Lower lobe of right lung (tissue), 2 donors: ENCODE measurements at places on chromosomes 7 and 10.

DNA sequence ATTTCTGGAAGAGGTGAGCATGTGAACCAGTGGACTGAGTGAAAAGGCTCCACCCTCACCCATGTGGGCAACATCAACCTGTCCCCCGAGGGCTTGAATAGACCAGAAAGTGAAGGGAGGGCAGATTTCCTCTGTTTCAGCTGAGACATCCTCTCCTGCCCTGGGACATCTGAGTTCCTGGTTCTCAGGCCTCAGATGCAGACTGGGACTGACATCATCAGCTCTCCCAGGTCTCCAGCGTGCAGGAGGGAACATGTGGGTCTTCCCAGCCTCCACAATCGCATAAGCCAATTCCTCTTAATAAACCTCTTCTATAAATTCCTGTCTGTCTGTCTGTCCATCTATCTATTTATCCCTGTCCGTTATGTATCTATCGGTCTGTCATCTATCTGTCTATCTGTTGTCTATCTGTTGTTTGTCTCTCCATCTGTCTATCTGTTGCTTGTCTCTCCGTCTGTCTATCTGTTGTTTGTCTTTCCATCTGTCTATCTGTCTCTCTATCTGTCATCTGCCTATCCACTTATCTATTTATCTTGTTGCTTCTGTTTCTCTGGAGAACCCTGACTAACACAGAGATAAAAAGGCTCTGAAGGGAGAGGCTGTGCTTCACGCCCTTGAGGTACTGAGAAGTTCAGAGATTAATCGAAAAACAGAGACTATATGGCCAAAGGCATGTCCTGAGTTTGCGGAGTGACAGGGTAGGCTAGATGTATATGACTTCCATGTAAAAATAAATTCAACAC lies 140.3 kb upstream of the PFKP start:
- DNase-seq = no peak

DNA sequence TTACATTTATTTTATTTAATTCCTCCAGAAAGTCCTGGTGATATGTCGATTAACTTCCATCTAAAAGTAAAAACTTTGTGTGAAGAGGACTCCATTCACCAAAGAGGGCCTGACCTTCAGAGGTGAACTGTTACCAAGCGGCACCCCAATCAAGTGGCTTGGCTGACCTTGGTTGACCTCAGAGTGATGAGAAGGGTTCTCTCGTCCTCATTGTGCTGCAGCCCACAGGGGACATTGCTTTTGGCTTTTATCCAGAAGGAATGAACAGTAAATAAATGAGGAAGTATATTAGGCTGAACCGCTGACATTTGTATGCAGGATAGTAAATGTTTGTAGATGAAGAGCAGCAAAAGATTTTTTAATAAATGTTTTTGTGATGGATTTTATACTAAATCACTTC lies 172.4 kb upstream of the MKI67 start:
- DNase-seq = no peak

- DNase-seq = peak; percentile 81
Observed at GRCh38 chr7:106057962-106058927, 53.9 kb downstream of the SYPL1 start.

- DNase-seq = no peak
Observed at GRCh38 chr7:21967598-21968003, 21.9 kb upstream of the CDCA7L start.

GRCh38 chr7:8070451-8071180 lies 102.0 kb downstream of the GLCCI1 start:
- no peak for DNase-seq

DNA sequence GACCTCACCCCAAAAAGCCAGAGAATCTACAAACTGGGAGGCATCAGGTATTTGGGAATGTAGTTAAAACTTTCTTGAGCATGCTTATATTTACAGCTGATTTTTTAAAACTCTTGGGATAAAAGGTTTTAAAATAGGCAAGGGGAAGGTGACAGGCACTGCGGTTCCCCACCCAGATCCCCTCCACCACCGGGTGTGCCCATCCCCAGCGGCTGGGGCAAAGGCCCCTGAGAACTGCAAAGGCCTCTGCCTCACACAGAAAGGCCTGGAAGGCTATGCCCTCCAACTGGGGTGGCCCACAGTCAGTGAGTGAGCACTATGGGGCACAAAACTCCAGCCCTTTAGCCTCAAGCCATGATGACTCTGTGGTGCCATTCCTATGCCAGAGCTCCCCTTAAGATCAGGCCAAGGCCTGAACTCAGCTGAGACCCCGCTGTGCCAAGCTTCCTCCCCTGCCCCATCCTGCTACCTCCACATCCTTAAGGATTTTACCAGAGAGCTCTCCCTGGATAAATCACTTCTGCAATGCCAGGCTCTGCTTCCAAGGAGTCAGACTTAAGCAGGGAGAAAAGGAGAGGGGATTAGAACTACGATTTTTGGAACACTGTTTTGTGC lies 299.1 kb downstream of the GRID1 start:
- DNase-seq = no peak

DNA sequence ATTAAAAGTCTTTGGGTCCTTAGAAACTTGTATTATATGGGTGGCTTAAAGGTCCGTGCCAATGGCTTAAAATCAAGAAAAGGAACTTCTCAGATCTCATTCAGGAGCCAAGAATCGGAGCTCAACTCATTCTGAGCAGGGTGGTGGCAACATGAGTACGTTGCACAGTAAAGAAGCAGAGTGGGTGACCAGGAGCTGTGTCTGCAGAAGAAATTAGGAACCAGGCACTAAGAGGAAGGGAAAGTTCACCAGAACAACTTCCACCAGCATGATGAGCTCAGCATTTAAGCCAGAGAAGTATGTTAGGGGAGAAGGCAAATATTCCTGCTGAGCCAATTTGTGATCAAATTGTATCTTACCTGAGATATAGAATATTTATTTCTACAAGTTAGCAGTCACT lies 236.0 kb upstream of the NRP1 start:
- no peak for DNase-seq

DNA sequence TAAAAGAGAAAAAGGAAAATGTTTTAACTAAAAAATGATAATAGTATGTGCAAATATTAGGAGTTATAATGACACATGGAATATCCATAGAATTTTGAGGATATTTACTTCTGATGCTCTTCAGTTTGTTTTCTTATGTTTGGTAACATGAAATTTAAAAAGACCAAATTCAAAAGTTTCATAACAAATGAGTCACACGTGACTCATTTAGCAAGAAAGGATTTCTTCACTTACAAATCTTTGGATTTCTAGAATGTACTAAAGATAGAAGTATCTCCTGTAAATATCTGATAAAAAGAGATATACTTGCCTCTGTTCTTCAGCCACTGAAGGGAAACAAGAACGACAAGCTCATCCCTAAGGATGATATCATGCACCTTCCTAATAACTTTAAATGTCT lies 774.5 kb upstream of the LRRTM3 start:
- DNase-seq = no peak

DNA sequence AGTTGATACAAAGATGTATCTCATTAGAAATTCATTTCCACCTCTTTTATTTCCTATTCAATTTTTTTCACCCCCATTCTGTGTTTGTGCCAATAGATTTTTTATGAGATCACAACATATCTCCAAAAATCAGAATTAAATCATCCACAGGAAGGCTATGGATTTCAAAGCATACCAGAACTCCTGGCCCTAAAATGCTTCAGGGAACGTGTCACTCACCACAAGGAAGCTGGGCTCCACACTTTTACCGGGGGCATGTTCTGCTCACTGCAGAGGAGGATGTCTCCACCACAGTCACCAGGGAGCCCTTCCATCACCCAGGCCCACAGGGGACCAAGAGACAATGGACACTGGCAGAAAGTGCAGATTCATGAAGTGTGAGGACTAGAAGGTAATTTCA lies 456.8 kb downstream of the KCNMA1 start:
- no peak for DNase-seq

DNA sequence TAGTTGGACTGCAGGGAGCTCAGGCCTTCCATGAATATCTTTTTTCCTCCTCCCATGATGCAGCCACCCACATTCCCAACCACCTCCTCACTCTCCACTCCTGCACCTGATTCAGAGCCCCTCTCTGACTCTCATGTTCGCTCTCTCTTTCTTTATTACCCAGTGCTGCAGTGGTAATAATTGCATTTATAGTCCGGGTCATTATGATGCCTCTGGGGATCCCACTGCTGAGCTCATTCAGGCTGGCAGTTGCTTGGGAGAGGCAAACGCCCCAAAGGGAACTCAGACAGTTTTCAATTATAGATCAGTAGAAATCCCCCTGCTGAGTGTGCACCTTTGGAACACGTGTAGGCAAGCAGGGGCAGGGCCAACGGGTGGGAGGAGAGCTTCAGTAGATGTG lies 953.0 kb downstream of the GRID1 start:
- no peak for DNase-seq
